ENCODE measurements at places on chromosomes 4 and X.

- DNase-seq: no peak
- H3K36me3 ChIP-seq: peaks cover 3% of the 10 kb centered on the region
Observed at GRCh38 chrX:39873117-39873516, 224.6 kb downstream of the BCOR start.

DNA sequence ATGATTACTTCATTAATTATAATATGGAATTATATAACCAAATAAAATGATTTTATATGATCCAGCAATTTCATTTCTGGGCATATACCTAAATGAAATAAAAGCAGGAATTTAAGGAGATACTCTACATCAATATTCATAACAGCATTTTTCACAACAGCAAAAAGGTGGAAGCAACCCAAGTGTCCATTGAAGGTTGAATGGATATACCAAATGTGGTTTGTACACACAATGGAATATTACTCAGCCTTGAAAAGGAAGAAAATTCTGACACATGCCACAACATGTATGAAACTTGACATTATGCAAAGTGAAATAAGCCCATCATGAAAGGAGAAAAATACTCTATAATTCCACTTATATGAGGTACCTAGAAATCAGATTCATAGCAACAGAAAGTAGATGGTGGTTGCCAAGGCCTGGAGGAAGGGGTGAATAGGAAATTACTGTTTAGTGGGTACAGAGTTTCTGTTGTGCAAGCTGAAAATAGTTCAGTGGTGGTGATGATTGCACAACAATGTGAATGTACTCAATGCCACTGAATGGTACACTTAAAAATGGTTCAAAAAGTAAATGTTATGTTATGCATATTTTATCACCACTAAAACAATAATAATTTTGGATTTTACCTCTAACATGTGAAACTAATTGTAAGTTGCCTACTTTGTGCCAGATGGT, 471.5 kb downstream of the SPRY1 start:
- H3K27me3 ChIP-seq: no peaks in the 10 kb centered on the region
- H3K36me3 ChIP-seq: no peaks in the 10 kb centered on the region
- DNase-seq: no peak
- H3K4me3 ChIP-seq: no peak overlapping the region
- H3K4me1 ChIP-seq: no peaks in the 10 kb centered on the region
- H3K27ac ChIP-seq: no peak overlapping the region

DNA sequence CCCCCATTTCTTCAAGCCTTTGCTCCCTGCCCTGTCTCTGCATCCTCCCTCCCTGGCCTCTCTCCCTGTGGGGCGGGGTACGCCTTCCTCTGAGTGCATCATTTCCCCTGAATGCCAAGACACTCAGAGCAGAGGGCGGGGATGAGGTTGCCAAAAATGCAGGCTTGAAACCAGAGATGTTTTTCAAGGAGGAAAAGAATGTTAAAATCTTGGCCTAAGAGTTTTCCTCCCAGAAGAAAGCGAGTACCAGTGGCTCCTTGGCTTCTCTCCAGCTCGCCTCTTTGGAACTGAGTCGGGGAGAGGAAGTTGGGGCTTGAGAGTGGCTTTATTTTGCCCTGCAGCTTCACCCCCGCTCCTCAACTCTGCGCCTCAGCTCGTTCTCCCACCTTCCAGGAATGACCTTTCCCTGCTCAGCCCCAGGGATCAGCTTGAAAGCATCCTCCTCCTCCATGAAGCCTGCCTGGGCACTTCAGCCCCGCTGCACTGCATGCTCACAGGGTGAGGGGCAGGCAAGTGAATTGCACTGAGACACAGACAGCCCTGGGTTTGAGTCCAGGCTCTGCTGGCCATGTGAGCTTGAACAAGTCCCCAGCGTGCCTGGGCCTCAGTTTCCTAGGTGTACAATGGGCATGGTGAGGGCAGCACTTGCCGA, 57.5 kb upstream of the SORCS2 start:
- H3K36me3 ChIP-seq: no peaks in the 10 kb centered on the region
- no peak overlapping the region for H3K27ac ChIP-seq
- no peak overlapping the region for H3K4me3 ChIP-seq

DNA sequence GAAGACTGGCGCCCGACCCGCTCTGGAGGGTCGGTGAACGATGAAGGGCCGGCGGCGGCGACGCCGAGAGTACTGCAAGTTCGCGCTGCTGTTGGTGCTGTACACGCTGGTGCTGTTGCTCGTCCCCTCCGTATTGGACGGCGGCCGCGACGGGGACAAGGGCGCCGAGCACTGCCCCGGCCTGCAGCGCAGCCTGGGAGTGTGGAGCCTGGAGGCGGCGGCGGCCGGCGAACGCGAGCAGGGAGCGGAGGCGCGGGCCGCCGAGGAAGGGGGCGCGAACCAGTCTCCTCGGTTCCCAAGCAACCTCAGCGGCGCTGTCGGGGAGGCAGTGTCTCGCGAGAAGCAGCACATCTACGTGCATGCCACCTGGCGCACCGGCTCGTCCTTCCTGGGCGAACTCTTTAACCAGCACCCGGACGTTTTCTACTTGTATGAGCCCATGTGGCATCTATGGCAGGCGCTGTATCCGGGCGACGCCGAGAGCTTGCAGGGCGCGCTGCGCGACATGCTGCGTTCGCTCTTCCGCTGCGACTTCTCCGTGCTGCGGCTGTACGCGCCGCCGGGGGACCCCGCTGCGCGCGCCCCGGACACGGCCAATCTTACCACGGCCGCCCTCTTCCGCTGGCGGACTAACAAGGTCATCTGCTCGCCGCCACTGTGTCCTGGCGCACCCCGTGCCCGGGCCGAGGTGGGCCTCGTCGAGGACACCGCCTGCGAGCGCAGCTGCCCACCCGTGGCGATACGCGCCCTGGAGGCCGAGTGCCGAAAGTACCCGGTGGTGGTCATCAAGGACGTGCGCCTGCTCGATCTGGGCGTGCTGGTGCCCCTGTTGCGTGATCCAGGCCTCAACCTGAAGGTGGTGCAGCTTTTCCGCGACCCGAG, 568 bp downstream of the CHST7 start:
- peaks cover 6% of the 10 kb centered on the region for H3K36me3 ChIP-seq
- peak overlapping the region; percentile 86 for H3K27ac ChIP-seq
- peaks cover 33% of the 10 kb centered on the region for H3K4me1 ChIP-seq
- DNase-seq: peak; percentile 68

DNA sequence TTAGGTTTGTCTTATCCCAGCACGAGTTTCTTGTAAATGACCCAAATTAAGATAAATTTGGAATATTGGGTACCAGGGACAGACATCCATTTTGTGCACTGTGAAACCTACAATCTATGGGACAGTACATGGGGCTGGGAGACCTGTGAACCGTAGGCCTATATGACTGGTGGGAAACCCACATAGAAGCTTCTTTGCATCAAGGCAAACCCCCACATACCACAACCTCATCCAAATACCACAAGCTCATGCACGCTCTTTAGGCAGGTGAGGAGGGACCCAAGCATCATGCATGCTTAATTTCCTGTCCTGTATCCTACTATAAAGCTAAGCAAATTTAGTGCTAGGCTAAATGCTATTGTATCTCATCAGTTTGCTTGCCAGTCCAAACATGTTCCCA, 47.8 kb downstream of the NIPAL1 start:
- peaks cover 22% of the 10 kb centered on the region for H3K27me3 ChIP-seq
- H3K27ac ChIP-seq: no peak overlapping the region
- H3K4me3 ChIP-seq: no peak overlapping the region
- peaks cover 3% of the 10 kb centered on the region for H3K36me3 ChIP-seq
- no peak for DNase-seq

DNA sequence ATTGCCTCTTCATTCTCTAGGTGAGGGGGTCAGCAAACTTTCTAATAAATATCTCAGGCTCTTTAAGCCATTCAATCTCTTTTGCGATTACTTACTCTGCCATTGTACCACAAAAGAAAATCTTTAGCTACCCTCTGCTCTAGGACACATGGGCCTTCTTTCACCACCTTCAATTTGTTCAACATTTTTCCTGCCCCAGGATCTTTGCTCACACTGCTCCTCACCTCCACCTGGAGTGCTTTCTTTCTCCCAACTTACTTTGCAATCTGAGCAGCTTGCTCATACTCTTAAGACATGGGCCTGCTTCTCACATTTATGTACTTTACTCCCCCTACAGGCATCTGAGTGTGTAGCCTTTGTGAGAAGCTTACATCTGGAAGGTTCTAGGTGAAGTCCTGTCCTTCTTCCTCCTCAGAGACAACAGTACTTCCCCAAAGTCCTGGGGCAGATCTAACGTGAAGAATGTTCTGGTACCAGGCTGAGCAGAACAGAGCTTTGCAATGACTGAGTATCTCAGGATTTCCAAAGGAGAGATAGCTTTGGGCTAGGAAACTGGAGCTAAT, 55.0 kb upstream of the PRDM5 start:
- H3K27ac ChIP-seq: no peak overlapping the region
- no peaks in the 10 kb centered on the region for H3K4me1 ChIP-seq
- H3K4me3 ChIP-seq: no peak overlapping the region
- no peak for DNase-seq
- H3K36me3 ChIP-seq: no peaks in the 10 kb centered on the region
- no peaks in the 10 kb centered on the region for H3K27me3 ChIP-seq

- peak overlapping the region; percentile 93 for H3K4me3 ChIP-seq
- DNase-seq: no peak
- H3K36me3 ChIP-seq: peaks cover 48% of the 10 kb centered on the region
Observed at GRCh38 chr4:1200425-1201035, 28.1 kb upstream of the SPON2 start.

DNA sequence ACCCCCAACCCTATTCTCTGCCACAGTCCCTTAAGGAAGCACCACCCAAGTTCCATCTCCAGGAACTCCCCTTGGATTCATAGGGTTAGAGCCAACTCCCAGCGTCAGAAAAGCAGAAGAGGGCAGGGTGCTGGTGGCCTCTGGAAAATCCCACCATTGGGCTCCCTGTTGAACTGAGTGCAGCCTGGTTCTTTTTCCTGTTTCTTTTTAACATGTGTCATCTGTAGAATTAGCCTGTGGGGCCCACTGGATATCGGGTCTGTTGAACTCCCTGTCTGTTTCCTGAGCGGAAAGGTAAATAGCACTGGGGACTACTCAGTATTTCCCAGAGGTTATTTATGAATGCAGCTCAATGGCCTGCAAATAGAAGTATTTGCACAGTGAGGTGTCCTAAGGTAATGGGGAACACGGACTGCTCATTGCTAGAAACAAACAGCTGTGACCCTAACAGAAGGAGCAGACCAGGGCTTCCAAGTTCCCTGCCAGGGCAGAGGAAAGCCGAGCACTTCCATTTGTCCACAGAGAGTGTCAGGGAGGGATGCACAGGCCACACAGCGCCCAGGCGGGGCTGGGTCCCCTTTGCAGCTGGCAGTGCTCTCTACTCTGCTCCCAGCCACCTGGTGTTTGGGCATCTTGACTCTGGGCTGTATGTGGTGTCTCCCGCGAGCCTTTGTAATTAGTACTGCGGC, 102.6 kb downstream of the FHDC1 start:
- H3K4me3 ChIP-seq: no peak overlapping the region
- H3K36me3 ChIP-seq: no peaks in the 10 kb centered on the region
- H3K27me3 ChIP-seq: peaks cover 32% of the 10 kb centered on the region
- H3K27ac ChIP-seq: no peak overlapping the region
- no peaks in the 10 kb centered on the region for H3K4me1 ChIP-seq

GRCh38 chr4:159682996-159683395, 580.1 kb downstream of the RAPGEF2 start:
- DNase-seq: no peak
- H3K4me1 ChIP-seq: no peaks in the 10 kb centered on the region
- no peak overlapping the region for H3K4me3 ChIP-seq
- no peaks in the 10 kb centered on the region for H3K36me3 ChIP-seq
- no peaks in the 10 kb centered on the region for H3K27me3 ChIP-seq
- H3K27ac ChIP-seq: no peak overlapping the region

GRCh38 chr4:36081185-36081584, 163.1 kb downstream of the ARAP2 start:
- peaks cover 5% of the 10 kb centered on the region for H3K4me1 ChIP-seq
- peaks cover 8% of the 10 kb centered on the region for H3K36me3 ChIP-seq
- no peak overlapping the region for H3K27ac ChIP-seq
- no peaks in the 10 kb centered on the region for H3K27me3 ChIP-seq
- no peak overlapping the region for H3K4me3 ChIP-seq
- no peak for DNase-seq

GRCh38 chrX:46180258-46180687, 364.9 kb downstream of the ZNF674 start:
- no peak for DNase-seq
- no peaks in the 10 kb centered on the region for H3K36me3 ChIP-seq
- H3K27ac ChIP-seq: no peak overlapping the region
- H3K27me3 ChIP-seq: peaks cover 23% of the 10 kb centered on the region
- H3K4me3 ChIP-seq: no peak overlapping the region

Measured in central memory CD8-positive, alpha-beta T cell (primary cell).